Stimulated activated CD4-positive, alpha-beta T cell treated with anti-CD3 and anti-CD28 coated beads, Interleukin-15, amount 100 ng/mL, for 1 hour (primary cell): ENCODE measurements at places on chromosomes 16 and 17.
A peak's percentile ranks its signal among the peaks of the same experiment; 100 is the strongest.

DNA sequence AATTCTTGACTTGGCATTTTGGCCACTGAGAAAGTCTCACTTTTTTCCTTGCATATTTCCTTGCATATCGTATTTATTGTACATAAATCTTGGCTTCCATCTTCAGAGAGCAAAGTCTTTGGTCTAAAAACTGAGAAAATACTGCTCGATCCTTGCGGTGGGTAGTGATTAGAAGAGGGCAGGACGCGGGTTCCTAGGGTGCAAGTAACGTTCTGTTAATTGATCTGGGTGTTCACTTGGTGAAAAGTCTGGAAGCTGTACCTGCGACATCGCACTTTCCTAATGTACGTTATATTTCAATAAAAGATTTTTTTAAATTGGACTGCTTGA, 758 bp upstream of the UBALD2 start:
- no peak for DNase-seq

GRCh38 chr16:56732366-56732765, 2.4 kb downstream of the NUP93 start:
- DNase-seq = no peak

DNA sequence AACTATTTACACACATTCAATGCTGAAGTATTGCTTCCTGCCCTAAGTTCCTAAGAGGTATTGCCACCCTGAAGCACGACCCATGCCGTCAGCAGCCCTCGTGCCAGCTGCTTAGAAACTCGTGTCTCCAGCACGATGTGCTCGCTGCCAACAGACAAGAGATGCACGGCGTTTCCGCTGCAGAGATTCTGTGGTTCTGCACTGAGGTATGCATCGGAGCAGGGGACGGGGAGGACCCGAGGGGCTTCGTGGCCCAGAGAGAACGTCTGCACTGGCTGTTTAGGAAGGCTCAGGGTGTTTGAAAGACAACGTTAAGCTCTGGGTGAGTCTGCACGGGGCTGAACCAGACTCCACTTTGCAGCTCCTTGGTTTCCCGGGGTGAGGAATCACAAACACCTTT, 82.7 kb upstream of the CREBBP start:
- DNase-seq = no peak

DNA sequence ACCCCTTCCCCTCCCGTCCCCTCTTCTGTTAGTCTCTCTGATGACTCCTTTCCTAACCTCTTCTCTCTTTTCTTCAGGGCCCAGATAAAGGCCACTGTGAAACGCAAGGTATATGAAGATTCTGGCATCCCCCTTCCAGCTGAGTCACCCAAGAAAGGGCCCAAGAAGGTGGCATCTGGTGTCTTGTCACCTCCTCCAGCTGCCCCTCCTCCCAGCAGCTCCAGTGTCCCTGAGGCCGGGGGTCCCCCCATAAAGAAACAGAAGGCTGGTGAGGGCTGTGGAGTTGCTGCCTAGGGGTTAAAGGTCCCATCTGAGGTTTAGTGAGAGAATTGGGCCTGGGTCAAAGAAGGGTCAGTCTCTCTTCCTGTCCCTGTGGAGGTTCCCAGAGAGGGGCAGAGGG, 4.0 kb downstream of the RNASEK start:
- no peak for DNase-seq

GRCh38 chr17:45366691-45367090, 49.9 kb upstream of the MAP3K14 start:
- DNase-seq = no peak

- DNase-seq = no peak
These were observed 65.9 kb downstream of the CEP95 start for GRCh38 chr17:64572682-64573154.

DNA sequence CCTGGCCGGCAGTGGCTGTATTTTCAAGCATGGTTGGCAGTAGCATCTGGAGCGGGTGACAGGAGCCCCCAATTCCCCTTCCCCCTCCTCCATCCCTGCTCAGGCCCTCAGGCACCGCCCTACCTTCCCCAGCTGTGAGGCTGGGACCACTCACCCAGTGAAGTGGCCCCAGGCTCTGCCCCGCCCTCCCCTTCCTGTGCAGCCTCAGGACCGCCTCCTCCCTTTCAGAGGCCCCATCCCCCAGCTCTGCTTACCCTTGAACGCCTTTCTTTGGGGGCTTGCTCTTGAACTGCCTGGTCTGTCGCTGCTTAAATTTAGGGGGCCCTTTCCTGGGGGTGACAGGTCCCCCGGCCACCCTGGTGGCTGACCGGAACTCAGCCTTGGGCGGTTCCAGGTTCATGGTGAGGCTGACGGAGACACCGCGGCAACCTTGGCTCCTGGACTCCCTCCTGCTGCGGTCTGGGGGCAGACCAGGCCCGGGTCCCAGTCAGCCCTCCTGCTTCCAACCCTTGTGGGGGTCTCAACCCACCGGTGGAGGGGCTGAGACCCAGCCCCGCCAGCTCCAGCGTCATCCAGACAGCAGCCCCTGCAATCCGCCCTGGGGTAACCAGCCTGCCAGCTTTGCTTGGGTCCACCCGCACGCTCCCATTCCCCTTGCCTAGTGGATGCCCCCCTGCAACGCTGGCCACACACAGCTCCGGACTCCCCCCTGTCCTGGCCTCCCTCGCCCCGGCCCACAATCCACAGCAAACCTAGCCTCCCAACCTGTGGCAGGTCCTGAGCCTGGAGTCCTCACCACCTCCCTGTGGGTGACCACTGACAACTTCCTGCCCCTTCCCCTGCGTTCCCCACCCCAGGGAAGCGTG, 3.2 kb downstream of the PDE6G start:
- DNase-seq = no peak

- DNase-seq = no peak
These were observed 21.8 kb downstream of the ITGB3 start for GRCh38 chr17:47275245-47275984.

DNA sequence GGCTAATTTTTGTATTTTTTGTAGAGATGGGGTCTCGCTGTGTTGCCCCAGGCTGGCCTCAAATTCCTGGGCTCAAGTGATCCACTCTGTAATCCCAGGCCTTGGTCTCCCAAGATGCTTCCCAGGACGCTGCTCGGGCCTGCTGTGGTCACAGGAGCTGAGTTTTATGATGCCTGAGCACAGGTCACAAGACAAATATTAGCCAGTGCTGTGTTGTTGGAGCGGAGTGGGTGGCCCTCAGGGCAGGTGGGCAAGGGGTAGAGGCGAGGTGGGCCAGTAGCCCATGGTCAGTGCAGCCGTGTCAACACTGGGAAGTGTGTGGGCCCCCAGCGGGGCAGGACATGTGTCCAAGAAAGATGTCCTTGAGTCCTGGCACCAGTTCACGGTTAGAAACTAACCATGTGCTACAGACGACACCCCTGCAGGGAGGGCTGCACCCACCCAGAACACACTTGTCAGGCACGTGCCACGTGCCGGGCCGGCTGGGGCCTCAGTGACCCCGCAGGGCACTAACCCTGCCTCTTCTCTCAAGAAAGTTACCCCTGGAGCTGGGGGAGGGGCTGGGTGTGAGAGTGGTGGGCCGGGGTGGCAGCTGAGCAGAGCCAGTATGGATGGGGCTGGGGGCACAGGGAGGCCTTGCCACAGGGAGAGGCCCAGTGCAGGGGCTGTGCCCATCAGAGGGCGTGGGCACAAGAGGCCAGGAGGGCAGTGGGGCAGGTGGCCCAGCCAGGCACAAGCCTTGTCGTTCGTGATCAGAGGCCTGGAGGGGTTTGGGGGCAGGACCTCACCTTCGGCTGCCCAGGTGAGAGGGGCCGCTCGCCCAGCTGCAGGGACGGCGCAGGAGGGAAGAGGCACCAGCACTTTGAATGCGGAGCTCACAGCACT, 103.1 kb upstream of the CHMP6 start:
- DNase-seq = no peak

DNA sequence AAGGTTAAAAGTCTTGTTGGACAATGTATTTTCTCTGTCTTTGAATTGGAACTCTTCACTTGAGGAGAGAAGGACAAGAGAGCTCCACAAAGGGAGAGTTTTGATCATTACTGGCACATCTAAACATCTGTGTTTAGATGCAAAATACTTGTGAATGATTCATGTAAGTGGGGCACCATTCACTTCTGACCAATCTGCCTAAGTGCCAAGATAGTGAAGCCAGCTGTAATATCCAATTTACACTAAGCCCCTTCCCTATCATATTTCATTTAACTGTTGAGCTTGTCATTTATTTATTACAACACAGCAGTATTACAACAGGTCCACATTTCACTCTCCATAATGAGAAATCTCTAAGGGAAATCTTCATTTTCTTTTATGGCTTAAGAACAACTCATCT, 832.3 kb upstream of the GOT2 start:
- no peak for DNase-seq

DNA sequence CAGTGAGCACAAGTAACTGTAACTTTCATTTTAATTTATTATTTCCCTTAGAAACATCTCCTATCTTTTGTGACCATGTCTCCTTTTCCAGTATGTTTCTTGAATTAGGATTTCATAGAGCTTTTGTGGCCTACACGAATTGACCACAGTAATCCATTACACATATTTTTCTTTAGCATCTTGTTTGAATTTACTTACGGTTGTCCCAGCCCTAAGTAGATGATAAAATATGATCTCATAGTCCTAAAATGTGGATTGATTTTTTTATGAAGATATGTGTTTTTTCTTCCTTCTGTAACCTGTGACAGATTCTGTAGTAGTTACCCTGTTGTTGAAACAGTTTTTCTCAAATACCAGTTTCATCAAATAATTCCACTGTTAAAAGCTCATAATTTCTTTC, 61.5 kb downstream of the NF1 start:
- no peak for DNase-seq

- no peak for DNase-seq
These were observed 171.8 kb upstream of the FOXF1 start for GRCh38 chr16:86338403-86339115.

DNA sequence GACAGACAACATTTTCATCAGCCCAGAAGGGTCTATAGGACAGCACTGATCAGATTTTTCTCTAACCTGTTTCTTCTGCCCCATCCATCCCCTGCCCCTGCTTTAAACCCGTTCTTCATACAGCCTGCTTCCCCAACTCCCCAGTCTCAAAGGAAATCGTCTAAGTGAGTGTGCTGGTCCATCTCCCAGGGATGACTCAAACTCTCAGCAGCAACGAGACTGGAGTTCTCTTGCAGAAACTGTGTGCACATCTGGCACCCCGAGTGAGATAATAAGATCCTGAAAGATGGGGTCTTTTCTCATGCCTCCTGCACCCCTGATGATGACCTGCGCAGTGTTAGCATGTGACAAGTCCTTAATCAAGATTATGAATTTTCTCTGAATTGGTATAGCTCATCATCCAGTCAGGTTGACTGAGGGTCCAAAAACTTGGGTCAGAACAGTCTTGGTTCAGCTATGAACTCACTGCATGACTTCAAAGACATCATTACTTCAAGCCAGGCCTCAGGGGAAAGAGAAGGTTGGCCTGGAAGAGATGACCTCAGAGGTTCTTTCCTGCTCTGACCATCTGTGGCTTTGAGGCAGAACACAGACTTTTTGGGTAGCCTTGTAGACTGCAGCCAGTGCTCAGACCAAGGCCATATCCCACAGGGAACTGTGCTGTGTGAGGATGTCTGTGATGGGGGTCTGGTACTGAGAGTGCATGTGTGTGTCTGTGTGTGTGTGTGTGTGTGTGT, 117.9 kb downstream of the SPACA3 start:
- no peak for DNase-seq

GRCh38 chr16:11105038-11105903, 150.7 kb downstream of the SOCS1 start:
- DNase-seq = no peak

GRCh38 chr16:86928523-86929011, 350.2 kb downstream of the FOXL1 start:
- no peak for DNase-seq

- DNase-seq = no peak
These were observed 205.2 kb upstream of the CHMP6 start for GRCh38 chr17:80786470-80786869.

DNA sequence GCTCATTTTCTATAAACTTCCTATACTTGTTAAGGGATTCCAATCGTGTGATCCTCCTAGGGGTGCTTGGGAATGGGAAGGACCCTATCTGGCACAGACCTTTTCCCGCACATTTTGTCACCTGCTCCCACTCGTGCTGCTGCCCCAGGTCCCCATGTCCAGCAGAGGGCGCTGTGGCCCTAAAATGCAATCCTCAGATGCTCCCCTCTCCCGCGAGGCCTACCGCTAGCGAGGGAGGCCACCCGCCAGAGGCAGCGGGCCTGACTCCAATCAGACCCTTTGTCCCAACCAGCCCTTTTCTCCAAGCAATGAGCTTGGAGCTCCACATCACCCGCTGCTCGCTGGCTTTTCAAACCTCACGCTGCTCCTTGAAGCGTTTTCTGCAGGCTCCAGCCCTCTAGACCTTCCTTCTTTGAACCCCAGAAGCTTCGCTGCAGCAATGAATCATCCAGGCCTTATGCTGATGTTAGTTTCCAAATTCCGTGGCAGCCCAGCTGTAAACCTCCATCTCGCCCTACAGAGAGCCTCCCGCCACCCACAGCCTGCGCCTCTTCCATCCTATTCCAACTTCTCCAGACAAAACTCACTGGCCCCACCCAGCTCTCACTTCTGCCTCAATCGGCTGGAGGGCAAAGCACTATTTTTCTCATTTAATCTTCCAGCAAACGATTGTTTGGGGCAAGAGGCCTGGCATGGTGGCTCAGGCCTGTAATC, 23.6 kb upstream of the FZD2 start:
- peak; percentile 79 for DNase-seq
